Fibroblast of lung (primary cell): ENCODE measurements at places on chromosomes 5 and 9. TPM values are rescaled to one million over a fixed set of nuclear protein-coding genes. Genes with fewer than 3 reads are reported as not detected.

The KIAA1958 gene
- total RNA-seq = 2.1 and 3.0 TPM in 2 replicates

The IRX4 gene
- total RNA-seq = not detected in 2 replicates

The LHX6 gene
- total RNA-seq = not detected in 2 replicates

The GFI1B gene
- under 0.01 TPM in 1 of 2 replicates, not detected in the other for total RNA-seq

The TMEFF1 gene
- total RNA-seq = 1.8 and 2.5 TPM in 2 replicates

The TLE1 gene
- 25.9 and 29.7 TPM in 2 replicates for total RNA-seq

The FAT2 gene
- under 0.01 TPM in 2 replicates for total RNA-seq

The ADAMTSL1 gene
- total RNA-seq = 11.6 and 27.9 TPM in 2 replicates

DNA sequence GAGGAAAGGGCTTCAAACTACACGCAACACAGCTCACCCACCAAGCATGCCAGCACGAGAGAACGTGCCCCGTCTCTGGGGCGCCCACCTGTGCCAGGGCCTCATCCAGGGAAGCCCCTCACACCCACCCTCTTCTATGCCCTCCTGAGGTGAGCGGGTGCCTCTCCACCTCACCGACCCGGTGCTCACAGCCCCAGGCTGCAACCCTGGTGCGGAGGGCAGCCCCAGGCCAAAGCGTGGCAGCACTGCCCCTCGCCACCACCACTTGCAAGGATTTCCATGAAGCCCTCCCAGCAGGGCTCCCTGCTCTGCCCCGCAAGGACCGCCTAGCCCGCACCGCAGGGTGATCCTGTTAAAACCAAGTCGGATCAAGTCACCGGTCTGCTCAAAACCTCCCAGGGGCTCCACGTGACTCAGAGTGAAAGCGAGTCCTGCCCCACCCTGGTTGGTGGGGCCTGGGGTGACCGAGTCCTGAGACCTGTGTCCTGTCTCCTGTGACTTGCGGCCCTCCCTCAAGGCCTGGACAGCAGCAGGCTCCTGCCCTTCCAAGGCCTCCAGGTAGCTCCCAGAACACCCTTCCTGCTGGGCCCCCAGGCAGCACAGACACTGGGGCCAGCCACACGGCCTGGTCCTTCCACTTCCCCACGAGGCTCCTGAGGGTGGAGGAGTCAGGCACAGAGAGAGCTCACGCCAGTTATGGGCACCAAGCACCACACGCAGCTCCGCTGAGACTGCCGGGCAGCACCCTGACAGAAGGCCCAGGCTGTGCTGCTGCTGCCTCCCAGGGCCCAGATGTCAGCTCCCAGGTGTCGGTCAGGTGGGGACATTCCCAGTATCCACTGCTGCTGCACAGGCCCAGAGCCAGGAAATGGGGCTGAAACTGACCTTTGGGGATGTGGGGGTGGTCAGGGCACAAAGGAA is 12.7 kb downstream of the BRD3 start:
- H3K4me1 ChIP-seq = peaks cover 10% of the 10 kb centered on the region
- no peaks in the 10 kb centered on the region for H3K27me3 ChIP-seq
- H3K4me3 ChIP-seq = no peak overlapping the region
- no peak for DNase-seq
- H3K27ac ChIP-seq = no peak overlapping the region

- H3K4me1 ChIP-seq = peaks cover 27% of the 10 kb centered on the region
- DNase-seq = no peak
- H3K27me3 ChIP-seq = no peaks in the 10 kb centered on the region
- H3K36me3 ChIP-seq = no peaks in the 10 kb centered on the region
Observed at GRCh38 chr5:96703995-96704394, 41.8 kb downstream of the CAST start.

DNA sequence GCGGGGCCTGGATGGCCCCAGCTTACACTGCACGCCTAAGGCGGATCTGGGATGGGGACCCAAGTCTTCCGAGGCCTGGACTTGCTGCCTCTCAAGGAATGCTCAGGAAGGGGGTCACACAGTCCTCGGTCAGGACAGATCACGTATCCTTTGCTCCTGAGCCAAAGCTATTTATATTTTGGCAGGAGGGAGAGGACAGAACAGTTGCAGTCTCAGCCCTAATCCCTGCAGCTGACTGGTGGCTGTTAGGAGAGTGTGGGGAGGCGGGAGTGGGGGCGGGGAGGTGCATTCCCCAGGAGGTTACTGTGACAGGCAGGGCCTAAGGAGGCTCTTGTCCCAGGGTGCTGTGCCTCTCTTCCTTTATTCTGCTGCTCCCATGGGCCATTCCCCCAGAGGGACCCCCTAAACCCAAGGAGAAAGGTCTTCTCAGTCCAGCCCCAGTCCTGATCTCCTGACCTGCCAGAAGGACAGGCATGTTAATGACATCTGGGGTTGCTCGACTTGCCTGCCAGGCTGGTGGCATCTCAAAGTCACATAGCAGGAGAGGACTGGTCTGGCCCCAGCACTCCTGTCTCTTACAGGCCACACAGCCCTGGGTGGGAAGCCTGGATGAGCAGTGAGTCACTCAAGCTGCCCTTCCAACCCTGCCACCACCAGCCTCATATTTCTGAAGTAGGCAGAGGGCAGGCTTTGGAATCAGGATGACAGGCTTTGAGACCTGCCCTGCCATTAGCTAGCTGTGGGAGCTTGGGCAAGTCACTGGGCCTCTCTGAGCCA is 51.9 kb downstream of the COL27A1 start:
- H3K4me1 ChIP-seq = peaks cover 6% of the 10 kb centered on the region
- no peaks in the 10 kb centered on the region for H3K27me3 ChIP-seq
- H3K36me3 ChIP-seq = peaks cover 1% of the 10 kb centered on the region
- H3K4me3 ChIP-seq = no peak overlapping the region

- H3K4me3 ChIP-seq = no peak overlapping the region
- DNase-seq = peak; percentile 36
- H3K4me1 ChIP-seq = no peaks in the 10 kb centered on the region
- H3K36me3 ChIP-seq = no peaks in the 10 kb centered on the region
- H3K27me3 ChIP-seq = no peaks in the 10 kb centered on the region
Observed at GRCh38 chr5:13955896-13956295, 11.4 kb upstream of the DNAH5 start.

DNA sequence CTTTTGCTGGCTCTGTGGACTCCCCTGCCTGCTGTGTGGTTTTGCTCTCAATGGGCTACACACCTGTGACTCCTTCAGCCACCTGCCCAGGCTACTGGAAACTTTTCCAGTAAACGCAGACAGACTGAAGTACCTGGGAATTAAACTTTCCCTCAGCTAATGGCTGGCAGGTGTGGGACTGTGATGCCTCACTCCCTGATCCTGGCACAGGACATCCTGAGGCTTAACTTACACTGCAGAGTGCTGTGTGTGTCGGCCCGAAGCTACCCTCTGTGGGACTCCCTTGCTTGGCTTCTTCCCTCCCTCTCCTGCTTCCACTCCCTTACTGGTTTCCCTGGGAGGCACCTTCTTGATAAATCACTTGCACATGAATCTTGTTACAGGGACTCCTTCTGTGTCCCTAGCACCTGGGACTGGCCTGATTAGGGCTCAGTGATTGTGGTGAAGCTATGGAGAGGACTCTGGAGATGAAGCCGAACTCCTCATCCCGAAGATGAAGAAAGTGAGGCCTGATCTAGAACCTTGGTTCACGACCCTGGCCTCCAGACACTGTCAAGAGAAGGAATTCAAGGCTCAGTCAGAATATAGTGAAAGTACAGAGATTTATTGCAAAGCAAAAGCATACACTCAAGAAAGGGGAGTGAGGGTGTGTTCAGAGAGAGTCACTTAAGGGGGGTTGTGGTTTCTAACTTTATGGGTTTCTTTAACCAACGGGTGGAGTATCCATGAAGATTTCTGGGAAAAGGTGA is 113.4 kb upstream of the ALDH1B1 start:
- H3K36me3 ChIP-seq = no peaks in the 10 kb centered on the region
- H3K27ac ChIP-seq = no peak overlapping the region
- H3K4me1 ChIP-seq = no peaks in the 10 kb centered on the region

- no peak overlapping the region for H3K27ac ChIP-seq
- H3K4me1 ChIP-seq = no peaks in the 10 kb centered on the region
- DNase-seq = no peak
- H3K27me3 ChIP-seq = peaks cover 38% of the 10 kb centered on the region
Observed at GRCh38 chr5:139761057-139761450, 34.6 kb upstream of the PSD2 start.

GRCh38 chr5:83342465-83342864 is 129.1 kb upstream of the VCAN start:
- no peaks in the 10 kb centered on the region for H3K4me1 ChIP-seq
- H3K27ac ChIP-seq = no peak overlapping the region
- no peak for DNase-seq
- no peaks in the 10 kb centered on the region for H3K27me3 ChIP-seq

- no peak for DNase-seq
- no peaks in the 10 kb centered on the region for H3K36me3 ChIP-seq
- no peaks in the 10 kb centered on the region for H3K27me3 ChIP-seq
- H3K4me3 ChIP-seq = no peak overlapping the region
- H3K4me1 ChIP-seq = no peaks in the 10 kb centered on the region
Observed at GRCh38 chr5:131525805-131526204, 109.2 kb downstream of the RAPGEF6 start.

GRCh38 chr9:27425827-27426510 is 98.1 kb upstream of the IFNK start:
- H3K27ac ChIP-seq = no peak overlapping the region
- no peak overlapping the region for H3K4me3 ChIP-seq
- DNase-seq = no peak
- no peaks in the 10 kb centered on the region for H3K4me1 ChIP-seq
- H3K27me3 ChIP-seq = no peaks in the 10 kb centered on the region

GRCh38 chr9:121743441-121744001 is 92.1 kb downstream of the DAB2IP start:
- H3K4me3 ChIP-seq = peak overlapping the region; percentile 66
- no peaks in the 10 kb centered on the region for H3K27me3 ChIP-seq
- H3K4me1 ChIP-seq = peaks cover 31% of the 10 kb centered on the region
- no peaks in the 10 kb centered on the region for H3K36me3 ChIP-seq
- DNase-seq = peak; percentile 90
